Brain microvascular endothelial cell (primary cell): ENCODE measurements at places on chromosomes 11 and 22.
A peak's percentile ranks its signal among the peaks of the same experiment; 100 is the strongest.

DNA sequence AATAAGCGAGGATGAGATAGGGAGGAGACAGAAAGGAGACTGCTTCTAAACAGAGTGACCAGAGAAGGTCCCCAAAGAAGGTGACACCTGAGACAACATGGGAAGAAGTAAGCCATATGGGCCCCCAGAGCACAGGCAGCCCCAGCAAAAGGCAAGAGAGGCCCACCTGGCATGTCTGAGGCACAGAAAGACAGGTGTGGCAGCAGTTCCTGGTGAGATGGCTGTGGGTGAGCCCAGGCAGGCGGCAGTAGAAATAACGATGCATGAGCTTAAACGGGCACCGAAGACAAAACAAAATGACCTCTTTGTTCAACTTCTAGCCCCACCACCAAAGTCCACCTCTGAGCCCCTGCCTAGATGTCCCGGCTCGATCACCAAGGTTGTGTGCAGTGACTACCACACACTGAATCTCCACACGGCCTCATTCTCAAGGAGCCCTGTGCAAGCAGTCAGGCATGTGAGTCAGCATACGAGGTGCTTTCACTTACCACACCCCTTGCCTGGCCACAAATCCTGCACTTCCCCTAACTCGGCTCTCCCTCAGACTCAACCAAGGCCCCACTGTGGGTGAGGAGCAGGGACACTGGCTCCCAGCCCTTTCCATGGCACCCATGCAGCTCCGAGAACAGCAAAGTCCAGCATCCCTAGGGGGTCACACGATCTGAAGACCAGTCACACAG, 77.6 kb downstream of the PACSIN2 start:
- DNase-seq = peak; percentile 86

GRCh38 chr11:27520226-27520625, 13.7 kb upstream of the LIN7C start:
- DNase-seq = no peak

- no peak for DNase-seq
These were observed 14.6 kb upstream of the PHLDB1 start for GRCh38 chr11:118592616-118593367.

GRCh38 chr11:66317723-66318599, 1.1 kb upstream of the CD248 start:
- peak; percentile 75 for DNase-seq

- DNase-seq = no peak
These were observed 38.8 kb downstream of the ADAMTS15 start for GRCh38 chr11:130486987-130487923.

GRCh38 chr11:34292546-34292945, 65.3 kb downstream of the ABTB2 start:
- DNase-seq = no peak

- DNase-seq = no peak
These were observed 10.3 kb downstream of the NEAT1 start for GRCh38 chr11:65432686-65433582.

GRCh38 chr11:59669611-59670009, 773 bp upstream of the PATL1 start:
- DNase-seq = peak; percentile 40

- no peak for DNase-seq
These were observed 47.4 kb downstream of the MED15 start for GRCh38 chr22:20554824-20555223.

GRCh38 chr11:17379383-17380180, 8.9 kb downstream of the KCNJ11 start:
- no peak for DNase-seq

GRCh38 chr22:29578462-29579200, 2.3 kb downstream of the NIPSNAP1 start:
- no peak for DNase-seq

DNA sequence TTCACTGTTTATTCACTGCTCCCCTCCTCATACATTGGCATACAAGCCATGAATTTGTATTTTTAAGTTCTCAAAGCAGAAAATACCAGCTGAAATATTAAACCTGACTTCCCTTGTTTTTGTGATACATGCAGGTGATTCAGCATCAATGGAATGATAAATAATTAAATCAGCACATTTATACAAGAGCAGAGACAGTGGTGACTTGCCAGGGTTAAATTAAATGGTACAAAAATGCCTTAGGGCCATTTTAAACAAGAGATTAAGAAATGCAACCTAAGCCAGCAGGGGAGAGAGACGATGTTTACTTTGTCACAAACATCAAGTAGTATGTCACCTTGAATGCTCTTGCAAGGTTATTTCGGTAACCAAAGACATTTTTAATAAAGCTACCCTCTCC, 95.9 kb upstream of the DDI1 start:
- no peak for DNase-seq

GRCh38 chr11:67572747-67573419, 10.7 kb upstream of the GSTP1 start:
- DNase-seq = peak; percentile 45

GRCh38 chr11:62892077-62892922, 11.6 kb downstream of the SLC3A2 start:
- DNase-seq = no peak

DNA sequence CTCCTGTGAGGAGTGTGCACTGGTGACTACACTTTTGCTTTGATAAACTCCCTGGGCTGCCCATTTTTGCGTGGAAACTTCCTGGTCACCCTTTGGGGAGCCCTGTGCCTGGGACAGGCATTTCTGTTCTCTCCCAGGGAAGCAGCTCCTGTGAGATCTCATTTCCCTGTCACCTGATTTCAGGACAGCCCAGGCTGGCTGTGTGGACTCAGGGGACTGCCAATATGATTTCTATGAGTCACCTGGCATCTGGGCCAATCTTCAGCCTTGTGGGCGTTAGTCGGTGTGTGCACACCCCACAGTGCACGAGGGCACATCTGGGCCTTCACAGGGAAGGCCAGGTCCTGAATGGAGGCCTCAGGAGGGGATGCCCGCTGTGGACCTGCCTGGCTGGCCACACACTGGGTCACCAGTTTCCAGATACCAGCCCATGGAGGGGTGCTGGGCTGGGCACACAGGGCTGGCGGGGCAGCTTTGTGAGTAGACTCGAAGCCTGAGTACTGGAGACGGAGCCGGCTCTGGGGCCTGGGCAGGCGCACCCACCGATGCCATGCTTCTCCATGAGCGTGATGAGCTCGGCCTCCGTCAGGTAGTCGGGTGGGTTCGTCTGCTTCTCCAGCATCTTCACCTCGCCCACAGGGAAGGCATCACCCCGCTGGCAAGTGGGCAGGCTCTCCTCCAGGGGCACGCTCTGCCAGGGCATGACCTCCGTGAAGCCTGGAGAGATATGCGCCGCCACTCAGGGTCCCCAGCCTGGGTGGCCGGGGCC, 9.4 kb upstream of the PPM1F start:
- DNase-seq = peak; percentile 41

GRCh38 chr11:9956483-9956882, 292.6 kb downstream of the SWAP70 start:
- DNase-seq = no peak

GRCh38 chr11:126348806-126349582, 6.5 kb upstream of the ST3GAL4 start:
- DNase-seq = no peak

- DNase-seq = peak; percentile 25
These were observed at the start of gene P2RX6 for GRCh38 chr22:21014726-21015465. P2RX6 (plus strand) TSS chr22:21015165; CDS start chr22:21015175, 10 bp downstream.

DNA sequence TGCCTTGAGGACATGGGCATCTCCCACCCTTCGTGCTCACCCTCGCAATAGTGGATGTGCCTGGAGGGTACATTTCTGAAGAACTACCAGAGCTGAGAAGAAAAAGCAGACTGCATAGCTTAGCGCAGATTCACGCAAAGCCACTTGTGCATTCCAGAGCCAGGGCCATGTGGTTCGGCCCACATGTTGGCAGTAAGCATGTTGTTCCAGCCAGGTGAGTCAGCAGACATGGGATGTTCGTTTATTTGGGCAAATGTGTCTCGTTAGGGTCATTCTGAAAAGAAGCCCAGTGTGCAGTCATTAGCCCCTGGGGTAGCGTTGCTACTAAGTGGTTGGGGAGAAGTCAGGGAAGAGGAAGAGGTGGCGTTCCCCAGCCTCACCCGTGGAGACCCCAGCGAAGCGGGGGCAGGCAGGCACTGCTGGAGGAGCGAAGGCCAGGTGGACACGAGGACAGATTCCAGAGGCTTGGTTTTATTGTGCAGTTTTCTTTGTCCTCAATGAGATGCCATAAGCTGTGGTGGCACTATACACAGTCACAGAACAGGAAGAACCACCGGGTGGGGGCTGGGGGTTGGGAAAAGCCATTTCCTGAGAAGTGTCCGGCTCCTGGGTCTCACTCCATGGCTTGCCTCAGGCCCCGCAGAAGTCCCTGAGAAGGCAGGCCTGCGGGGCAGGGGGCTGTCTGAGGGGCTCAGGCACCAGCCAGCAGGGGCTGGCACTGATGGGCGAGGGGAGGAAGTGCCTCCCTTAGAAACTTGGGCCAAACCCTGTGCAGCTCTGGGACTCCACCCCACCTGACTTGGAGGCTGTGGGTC, 5.0 kb downstream of the THY1 start:
- peak; percentile 62 for DNase-seq
